ENCODE measurements at places on chromosomes 1 and 21.

DNA sequence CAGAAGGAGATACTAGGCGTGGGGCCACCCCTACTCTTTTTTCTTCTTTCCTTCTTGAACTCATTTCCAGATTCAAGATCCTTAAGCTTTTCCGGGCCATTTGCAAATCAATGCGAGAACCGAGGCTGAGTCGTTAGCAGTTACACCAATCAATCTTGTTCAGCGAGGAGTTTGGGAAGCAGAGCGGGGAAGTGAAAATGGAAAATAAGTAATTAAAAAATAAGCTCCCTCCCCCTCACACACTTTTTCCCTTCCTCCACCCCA lies 1.7 kb upstream of the NEGR1 start:
- no peak for DNase-seq

GRCh38 chr1:150997126-150997872 lies 9.4 kb downstream of the MINDY1 start:
- DNase-seq = no peak

GRCh38 chr1:7538849-7539768 lies 232.0 kb upstream of the VAMP3 start:
- no peak for DNase-seq

GRCh38 chr1:10085076-10085475 lies 52.3 kb downstream of the UBE4B start:
- no peak for DNase-seq

DNA sequence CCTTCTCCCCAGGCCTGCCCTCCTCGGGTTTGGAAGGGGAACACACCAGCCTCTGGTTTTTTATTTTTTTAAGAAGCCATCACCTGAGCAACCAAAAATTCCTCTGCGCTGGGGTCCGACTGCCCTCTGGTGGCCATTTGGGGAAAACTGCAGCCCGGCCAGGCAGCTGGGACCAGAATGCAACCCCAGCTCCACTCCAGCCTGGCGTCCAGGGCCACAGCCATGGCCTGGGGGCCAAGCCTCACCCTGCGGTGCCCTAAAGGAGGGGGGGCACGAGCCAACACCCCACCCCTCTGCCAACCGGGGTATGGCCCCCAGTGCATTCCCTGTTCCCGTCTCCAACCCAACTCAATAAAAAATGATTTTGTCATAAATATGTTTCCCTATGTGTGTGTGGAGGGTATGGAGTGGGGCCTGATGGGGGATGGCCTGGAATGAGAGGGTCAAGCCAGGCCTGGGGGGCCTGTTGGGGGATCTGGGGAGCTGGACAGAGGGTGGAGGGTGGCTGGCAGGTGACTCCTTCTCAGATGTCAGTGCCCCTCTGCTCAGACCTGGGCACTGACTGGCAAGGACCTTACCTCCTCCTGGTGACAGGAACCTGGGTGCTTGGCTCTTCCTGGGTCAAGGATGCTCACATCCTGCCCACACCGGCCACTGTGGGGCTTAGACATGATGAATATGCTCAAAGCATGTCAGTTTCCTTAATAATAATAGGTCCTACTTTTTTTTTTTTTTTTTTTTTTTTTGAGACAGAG lies 3.2 kb downstream of the GPR3 start:
- no peak for DNase-seq

- no peak for DNase-seq
Measured at GRCh38 chr21:39938086-39938625, 70.9 kb downstream of the PCP4 start.

- DNase-seq = no peak
Measured at GRCh38 chr1:19437891-19438294, 47.4 kb downstream of the CAPZB start.

DNA sequence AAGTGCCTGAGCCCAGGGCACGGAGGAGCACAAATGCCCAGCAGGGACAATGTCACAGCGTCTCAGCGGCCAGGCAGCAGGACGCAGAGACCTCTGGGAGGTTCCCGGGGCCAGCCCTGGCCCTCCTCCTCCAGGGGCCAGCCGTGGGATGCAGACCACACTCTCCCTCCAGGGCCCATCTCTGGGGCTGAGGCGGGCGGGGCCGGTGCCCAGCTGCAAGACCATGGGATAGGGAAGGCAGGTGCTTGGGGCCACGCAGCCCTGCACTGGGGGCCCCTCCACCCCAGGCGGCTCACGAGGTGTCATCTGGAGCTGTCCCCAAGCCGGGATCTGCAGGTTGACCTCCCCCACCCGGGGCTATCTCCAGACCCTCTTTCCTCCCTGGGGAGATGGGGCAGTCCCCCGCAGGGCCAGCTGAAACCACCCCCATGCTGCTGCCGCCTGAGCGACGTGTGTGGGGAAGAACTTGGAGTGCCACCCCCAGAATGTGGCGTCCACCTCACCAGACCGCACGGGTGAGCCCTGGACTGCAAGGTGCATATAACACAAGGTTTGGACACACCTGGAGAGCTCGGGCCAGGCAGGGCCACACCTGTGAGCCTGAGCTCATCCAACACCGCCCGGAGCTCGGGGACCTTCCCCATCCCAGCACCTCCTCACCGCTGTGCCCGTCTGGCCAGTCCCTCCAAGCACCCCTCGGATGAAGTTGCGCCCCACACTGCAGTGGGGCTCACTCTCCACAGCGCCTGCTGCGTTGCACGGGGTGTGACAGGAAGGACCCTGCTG lies 4.1 kb upstream of the TTLL10 start:
- DNase-seq = no peak

- DNase-seq = no peak
Measured at GRCh38 chr1:97814121-97814520, 106.7 kb downstream of the DPYD start.

DNA sequence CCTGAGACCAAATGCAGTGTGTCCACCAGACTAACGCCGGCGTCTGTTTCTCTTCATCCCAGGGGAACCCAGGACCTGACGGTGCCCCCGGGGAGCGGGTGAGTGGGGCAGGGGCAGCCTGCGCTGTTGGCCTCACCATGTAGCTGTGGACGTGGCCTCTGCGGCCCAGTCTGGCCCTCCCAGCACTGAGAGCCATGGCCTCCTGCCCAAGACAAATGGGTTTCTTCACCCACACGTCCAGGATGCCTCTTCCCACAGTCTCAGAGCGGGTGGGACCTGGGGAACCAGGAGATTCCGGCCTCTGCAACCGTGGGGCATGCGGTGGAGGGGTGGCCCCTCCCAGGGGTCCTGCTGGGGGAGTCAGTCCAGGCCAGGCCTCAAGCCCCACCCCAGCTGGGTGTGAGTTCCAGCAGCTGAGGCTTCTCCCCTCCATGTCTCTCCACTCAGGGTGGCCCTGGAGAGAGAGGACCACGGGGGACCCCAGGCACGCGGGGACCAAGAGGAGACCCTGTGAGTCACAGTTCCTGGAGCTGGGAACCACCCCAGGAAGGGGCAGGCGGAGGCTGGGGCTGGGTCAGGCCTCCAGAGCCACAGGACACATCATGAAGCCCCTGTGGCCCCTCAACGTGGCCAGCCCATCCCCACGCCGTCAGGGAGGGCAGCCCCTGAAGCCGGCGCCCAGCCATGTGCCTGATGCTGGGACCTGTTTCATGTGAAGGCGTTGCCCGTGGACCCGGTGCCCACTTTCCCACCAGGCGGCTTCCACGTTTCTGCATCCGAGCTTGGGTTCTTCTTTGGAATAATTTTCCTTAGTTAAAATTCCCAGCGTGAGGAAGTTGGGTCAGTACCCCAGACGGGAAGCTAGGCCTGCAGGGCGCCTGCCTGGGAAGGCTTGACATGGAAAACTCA lies 11.0 kb downstream of the COL6A1 start:
- DNase-seq = no peak

- no peak for DNase-seq
Measured at GRCh38 chr1:24594328-24594598, 38.4 kb downstream of the NCMAP start.

- DNase-seq = no peak
Measured at GRCh38 chr1:181180407-181181031, 92.0 kb downstream of the IER5 start.

GRCh38 chr1:20551945-20552727 lies at the start of gene FAM43B:
TSS of gene FAM43B (plus strand) at chr1:20552573. CDS start at chr1:20552974, 401 bp downstream.
- no peak for DNase-seq

DNA sequence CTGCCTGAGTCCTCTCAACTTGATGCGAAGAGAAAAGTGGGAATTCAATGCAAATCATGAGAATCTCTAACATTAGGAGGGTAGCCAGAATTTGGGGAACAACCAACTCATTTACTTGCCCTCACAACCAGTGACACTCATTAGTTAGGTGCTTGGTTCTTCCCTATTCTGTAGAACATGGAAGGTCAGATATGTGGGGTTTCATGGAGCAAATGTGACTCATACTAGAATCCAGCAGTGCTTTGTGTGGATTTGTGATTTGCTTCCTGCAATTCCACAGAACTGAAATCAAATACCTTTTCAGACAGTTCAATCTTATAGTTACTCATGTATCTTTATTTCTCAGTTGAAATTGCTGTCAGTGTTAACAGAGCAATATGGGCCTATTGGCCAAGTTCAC lies 6.9 kb upstream of the ETV3 start:
- no peak for DNase-seq

- no peak for DNase-seq
Measured at GRCh38 chr1:89261926-89262515, 10.6 kb downstream of the GBP5 start.

- no peak for DNase-seq
Measured at GRCh38 chr1:160807247-160807646, 11.3 kb downstream of the LY9 start.

DNA sequence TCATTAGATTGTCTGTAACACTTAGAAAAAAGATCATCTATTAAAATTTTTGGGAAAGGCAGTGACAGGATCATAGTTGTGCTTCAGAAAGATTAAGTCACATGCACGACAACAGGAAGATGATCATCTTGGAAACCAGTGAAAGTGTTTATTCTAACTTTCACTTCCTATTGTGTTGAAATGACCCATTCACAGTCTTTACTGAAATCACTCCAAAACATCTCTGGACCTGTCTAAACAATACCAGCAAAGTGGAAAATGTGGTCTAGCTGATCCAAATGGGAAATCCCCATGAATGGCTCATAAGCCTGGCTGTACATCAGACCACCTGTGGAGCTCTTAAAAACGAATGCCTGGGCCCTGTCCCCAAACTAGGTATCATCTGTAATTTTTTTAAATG lies 111.1 kb upstream of the ETV3 start:
- DNase-seq = no peak

DNA sequence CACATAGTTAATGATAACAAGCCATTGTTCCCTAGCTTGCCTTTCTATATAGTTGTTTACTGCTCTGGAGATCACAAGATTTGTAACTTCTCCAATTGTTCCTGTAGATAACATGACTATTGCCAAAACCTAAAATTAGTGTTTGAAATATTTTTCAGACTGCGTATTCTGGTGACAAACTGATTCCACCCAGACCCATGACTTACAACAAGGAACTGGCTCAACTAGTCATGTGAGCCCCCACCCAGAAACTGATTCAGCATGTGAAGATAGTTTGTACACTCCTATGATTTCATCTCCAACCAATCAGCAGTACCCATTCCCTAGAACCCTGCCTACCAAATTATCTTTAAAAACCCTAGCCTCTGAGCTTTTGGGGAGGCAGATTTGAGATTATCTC lies 131.4 kb upstream of the BCL9 start:
- no peak for DNase-seq

DNA sequence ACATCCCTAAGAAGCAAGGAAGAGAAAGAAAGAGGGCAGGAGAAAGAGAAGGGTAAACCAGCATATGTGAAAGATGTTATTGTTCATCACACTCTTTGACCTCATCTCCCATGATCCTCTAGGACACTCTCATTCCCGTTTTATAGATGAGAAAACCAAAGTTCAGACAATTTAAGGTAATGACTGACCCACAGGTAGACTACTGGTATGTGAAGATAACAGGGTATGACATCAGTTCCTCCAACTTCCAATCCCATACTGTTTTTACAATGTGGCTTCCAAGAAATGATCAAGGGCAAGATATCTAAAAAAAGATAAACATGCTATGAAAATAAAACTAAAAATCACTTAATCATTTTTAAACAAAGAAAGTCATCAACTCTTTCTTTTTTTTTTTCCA lies 95.2 kb upstream of the TNFSF4 start:
- DNase-seq = no peak

DNA sequence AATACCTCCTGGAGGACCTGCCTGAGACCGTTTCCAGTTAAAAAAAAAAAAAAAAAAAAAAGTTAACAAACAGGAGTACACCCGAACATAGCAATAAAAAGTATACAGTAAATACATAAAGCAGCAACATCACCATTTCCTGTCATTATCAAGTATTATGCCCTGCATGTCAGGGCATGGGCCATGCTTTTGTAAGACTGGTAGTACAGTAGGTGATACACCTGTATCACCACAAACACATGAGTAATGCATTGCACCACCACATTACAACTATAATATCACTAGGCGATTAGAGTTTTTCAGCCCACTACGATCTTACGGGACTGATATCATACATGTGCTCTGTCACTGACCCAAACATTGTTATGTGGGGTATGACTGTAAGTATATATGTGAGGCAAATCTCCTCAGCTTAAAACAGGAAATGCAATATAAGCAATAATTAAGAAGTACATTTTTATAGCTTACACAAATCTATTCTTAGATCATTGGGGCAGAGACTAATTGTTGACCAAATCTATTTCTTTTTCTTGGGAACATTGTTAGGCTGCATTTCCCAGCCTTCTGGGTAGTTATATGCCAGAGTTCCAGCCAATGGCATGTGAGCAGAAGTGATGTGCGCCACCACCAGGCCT lies 98.1 kb downstream of the PLD5 start:
- no peak for DNase-seq

- no peak for DNase-seq
Measured at GRCh38 chr1:228786361-228787129, 51.3 kb downstream of the RHOU start.

GRCh38 chr1:167291539-167292185 lies 71.0 kb downstream of the POU2F1 start:
- no peak for DNase-seq

DNA sequence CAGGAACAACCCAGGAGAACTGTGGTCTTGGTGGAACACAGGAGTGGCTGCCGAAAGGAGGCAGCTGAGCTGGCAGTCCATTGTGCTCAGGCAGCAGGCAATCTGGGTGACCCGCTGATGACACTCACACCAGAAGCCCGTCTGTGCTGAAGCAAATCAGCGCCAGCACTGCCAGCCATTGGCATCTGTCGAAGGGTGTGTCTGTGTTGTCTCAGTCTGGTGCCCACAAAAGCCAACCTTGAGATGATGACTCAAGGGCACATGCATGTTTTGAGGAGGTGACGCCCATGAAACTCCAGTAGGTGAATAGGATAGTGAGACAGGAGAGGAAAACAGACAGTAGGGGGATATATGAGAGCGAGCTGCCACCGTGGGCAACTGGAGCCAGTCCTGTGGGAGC lies 167.3 kb downstream of the KAZN start:
- DNase-seq = no peak

Data from AG04449 (cell line).